ENCODE measurements at places on chromosomes 7 and 10. TPM values are rescaled to one million over a fixed set of nuclear protein-coding genes. Genes with fewer than 3 reads are reported as not detected.

COG5 gene
- 27.9 TPM for polyA plus RNA-seq

DNA sequence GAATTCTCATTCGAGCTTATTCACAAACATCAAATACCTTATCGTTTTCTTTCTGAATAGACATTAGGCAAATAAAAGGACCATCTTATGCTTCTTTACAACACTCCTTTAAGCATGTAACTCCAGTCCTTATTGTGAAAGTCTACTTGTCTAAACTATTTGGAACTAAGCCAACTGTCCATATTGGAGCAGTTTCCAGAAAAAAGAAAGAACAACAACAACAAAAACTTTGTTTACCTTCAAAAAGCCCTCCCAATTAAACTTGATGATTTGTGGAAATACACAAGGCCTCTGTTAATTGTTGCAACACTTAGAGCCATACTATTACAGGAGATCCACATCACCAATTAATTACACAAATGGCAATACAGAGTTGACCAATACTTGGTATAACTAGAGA is 163.6 kb downstream of the GALNT11 start:
- no peak for DNase-seq

DNA sequence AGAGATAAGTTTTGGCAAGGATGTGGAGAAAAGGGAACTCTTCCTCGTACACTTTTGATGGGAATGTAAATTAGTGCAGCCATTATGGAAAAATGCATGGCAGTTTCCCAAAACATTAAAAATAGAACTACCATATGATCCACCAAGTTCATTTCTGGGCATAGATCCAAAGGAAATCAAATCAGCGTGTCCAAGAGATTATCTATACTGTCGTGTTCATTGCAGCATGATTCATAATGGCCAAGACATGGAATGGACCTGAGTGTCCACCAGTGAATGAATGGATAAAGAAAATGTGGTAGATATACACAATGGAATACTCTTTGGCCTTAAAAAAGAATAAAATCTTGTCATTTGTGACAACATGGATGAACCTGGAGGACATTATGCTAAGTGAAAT is 70.3 kb upstream of the RSU1 start:
- DNase-seq: no peak

GRCh38 chr10:11317936-11318670 is 293.3 kb downstream of the USP6NL start:
- DNase-seq: no peak

DNA sequence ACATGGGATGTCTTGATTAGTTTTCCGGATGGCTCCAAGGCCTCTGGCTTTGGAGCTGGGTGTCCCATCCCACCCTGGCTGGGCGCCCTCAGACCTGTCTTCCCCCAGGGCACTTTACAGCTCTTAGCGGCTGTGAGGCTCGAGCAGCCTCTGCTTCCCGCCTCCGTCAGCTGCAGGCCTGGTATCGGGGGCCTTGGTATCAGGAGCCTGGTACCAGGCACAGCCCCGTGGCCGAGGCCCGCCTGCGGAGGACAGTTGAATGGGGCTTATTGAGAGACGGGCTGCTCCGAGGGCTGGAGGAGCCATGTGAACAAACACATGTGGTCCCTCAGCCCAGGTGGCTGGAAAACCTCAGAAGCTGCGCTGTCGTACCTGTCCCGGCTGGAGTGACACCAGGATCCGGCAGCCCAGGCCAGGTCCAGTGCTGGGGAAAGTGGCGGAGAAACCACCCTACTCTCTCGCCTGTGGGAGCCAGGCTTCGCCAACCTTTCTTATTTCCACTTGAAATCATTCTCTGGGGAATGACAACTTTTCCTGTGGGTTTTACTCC is 23.9 kb upstream of the AP5Z1 start:
- no peak for DNase-seq

SLC13A1 gene
- polyA plus RNA-seq: not detected

- DNase-seq: no peak
Observed at GRCh38 chr10:105769248-105770184, 1128.4 kb downstream of the SORCS3 start.

DNA sequence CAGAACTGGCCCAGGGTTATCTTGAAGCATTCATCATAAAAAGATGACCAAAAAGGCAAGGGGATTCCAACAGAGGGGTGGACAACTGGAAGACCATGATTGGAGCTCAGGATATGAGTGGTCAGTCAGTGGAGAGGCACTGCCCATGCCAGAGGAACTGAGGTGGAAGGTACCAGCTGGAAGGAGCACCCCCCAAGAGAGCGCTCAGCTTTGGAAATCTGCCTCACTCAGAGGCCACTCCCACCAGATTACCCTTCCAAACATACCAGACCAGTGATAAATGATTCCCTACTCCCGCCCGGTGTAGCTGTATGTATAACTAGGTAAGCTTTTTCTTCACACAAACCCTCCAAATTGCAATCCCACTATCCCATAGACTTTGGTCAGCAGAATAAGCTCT is 257.0 kb upstream of the SLC26A5 start:
- DNase-seq: no peak

GRCh38 chr10:5596611-5597341 is 69.6 kb downstream of the ASB13 start:
- no peak for DNase-seq

COBL gene
- 117 TPM for polyA plus RNA-seq

LRWD1 gene
- polyA plus RNA-seq: 10.2 TPM

GRCh38 chr7:16743236-16743635 is 10.3 kb upstream of the TSPAN13 start:
- DNase-seq: no peak

TAS2R41 gene
- not detected for polyA plus RNA-seq

DNA sequence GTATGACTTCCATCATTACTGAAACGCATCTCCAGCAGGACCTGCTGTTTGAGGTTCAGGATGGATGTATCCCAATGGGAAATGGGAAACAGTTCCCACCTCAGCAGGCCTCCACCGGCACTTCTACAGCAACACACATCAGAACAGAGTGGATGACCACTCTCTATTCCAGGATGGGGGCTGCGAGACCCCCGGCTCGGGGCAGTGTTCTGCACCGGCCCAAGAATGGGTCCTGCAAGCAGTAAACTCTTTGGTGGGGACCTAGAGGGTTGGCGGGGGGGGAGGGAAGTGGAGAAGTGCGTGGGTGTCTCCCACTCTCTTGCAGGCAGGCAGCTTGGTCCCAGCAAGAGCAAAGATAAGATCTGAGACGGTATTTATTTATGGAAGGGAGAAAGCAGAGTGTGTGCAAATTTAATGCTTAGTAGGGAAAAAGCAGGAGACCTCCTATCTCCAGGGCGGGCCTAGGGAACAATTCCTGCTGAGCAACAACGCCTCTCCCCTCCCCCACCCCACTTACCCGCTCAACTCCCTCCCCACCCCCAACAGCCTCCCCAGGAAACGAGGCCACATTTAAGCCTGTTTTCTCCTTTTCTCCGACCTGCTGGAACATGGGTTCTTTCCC is 4.0 kb downstream of the SFMBT2 start:
- no peak for DNase-seq

DNA sequence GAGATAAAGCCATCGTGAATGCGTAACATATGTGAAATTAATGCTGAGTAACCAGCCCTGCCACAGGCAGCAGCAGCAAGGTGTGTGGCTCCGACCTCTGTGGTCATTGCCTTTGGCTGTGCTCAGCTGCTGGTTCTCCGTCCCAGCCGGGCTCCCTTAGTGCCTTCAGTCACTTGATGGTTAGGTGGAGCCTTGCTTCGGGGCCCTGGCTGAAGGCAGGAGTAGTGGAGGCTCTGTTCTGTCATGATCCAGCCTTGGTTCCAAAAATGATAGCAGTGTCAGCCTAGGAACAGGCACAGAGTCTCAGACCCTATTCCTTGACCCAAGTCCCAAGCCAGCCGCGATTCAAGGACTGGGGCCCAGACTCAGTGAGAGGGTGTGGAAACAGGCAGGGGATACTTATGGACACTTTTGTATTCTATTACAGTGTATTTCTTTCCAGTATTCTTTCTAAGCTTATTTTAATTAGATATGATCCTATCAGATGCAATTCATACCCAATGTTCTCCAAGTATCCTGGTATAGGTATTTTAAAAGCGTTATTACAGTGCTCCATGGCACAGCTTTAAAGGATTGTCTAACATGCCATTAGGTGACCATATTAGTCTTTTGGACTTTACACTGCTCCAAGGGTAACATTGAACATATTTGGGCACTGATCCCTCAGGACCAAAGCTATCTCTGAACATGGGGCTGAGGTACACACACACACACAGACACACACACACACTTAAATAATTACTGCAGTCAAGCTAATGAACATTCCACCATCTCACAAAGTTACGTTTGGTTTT is 9.0 kb downstream of the SCART1 start:
- no peak for DNase-seq

- no peak for DNase-seq
Observed at GRCh38 chr10:15841696-15842095, 18.6 kb downstream of the MINDY3 start.

GRCh38 chr7:88184848-88185304 is 35.0 kb downstream of the SRI start:
- no peak for DNase-seq

- no peak for DNase-seq
Observed at GRCh38 chr7:107035446-107035845, 9.1 kb upstream of the PRKAR2B start.

GLI3 gene
- polyA plus RNA-seq: 10.8 TPM

- no peak for DNase-seq
Observed at GRCh38 chr10:3683560-3683959, 101.4 kb downstream of the KLF6 start.

GRCh38 chr7:47483604-47484273 is 98.2 kb downstream of the TNS3 start:
- DNase-seq: no peak

GRCh38 chr10:90920986-90921666 is at the start of gene ANKRD1:
TSS of gene ANKRD1 (minus strand) at chr10:90921087. CDS start at chr10:90921027, 60 bp downstream.
- no peak for DNase-seq

GRCh38 chr10:96919785-96920430 is 87.8 kb downstream of the LCOR start:
- DNase-seq: no peak

CLCN1 gene
- polyA plus RNA-seq: 2.6 TPM

TFPI2 gene
- polyA plus RNA-seq: 1.6 TPM

DNA sequence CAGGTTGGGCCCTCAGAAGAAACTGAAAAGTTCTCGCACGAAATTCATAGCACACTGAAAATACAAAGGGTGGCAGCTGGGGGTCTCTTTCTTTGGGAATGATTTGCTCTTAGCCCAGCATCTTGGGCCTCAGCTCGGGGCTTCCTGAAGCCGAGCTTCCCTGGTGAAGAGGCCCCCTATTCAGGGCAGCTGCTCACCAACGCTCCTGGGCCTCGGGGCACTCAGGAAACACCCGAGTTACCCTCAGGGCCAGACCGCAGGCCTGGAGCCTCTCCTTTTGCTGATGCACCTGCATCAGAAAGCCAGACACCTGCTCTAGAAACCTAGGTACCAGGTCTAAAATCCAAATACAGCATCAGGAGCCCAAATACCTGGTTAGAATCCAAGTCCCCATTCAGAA is 85.5 kb downstream of the PTPRE start:
- no peak for DNase-seq

HPSE2 gene
- polyA plus RNA-seq: 0.25 TPM

NXPH1 gene
- polyA plus RNA-seq: not detected

DNA sequence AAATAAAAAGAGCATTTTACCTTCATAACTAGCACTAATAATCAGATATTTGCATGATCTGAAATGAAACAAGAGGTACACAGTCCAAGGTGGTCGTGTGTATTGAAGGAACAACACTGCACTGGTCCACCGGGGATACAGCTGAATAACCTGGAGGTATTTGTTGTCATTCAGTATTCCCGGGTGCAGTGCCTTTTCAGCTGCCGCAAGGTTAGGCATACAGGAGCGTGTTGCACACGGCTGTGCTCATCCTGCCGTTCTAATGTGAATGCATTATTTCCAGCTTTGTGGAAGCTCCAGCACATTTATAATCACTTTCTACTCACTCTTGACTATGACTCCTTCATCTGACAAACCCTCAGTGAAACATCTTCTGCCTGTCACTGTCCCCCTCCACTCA is 377.8 kb downstream of the GFRA1 start:
- DNase-seq: no peak

- DNase-seq: no peak
Observed at GRCh38 chr7:131654668-131655326, 98.4 kb upstream of the PODXL start.

DNA sequence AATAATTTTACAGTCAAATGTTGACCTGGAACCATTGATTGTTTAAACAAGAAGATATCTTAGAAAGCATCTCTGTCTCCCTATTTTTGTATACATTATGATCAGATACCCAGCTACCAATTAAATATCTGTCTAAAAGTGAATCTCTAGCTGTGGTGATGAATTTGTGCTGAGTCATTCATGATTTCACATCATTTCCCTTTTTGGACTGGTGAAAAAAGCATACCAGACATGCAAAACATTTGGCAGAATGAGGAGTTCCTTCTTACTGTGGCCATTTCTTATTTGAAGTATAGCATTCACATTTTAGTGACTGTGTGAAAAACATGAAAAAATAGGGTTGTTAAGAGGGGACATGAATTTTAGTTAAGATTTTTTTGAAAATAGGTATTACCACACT is 98.0 kb upstream of the GATA3 start:
- peak; percentile 5 for DNase-seq

GRCh38 chr7:47638679-47639315 is 56.9 kb upstream of the TNS3 start:
- DNase-seq: no peak

- no peak for DNase-seq
Observed at GRCh38 chr7:780516-780915, 51.8 kb upstream of the SUN1 start.

DNA sequence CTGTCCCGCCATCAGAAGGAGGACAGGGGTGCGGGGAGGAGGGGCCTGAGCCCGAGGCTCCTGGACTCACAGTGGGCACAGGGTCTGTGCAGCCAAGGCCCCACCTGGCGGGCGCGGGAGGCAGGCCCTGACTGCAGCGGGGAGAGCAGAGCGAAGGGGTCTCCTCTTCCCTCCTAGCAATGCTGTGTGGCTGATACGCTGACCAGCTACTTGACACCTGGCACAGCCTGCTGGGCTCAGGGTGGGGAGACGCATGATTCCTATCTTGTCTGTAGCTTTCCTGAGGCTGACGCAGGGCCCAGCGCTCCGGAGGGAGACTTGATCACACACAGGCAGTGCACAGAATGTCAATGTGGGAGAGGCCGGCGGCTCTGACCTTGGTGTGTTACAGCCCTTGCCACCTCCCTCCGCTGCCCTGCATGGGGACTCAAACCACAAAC is 174.9 kb downstream of the ELFN1 start:
- no peak for DNase-seq

MUC12 gene
- 0.48 TPM for polyA plus RNA-seq

Data from forelimb muscle (tissue), 1 donor.